CD8-positive, alpha-beta T cell (primary cell): ENCODE measurements at places on chromosomes 12 and 14.

DNA sequence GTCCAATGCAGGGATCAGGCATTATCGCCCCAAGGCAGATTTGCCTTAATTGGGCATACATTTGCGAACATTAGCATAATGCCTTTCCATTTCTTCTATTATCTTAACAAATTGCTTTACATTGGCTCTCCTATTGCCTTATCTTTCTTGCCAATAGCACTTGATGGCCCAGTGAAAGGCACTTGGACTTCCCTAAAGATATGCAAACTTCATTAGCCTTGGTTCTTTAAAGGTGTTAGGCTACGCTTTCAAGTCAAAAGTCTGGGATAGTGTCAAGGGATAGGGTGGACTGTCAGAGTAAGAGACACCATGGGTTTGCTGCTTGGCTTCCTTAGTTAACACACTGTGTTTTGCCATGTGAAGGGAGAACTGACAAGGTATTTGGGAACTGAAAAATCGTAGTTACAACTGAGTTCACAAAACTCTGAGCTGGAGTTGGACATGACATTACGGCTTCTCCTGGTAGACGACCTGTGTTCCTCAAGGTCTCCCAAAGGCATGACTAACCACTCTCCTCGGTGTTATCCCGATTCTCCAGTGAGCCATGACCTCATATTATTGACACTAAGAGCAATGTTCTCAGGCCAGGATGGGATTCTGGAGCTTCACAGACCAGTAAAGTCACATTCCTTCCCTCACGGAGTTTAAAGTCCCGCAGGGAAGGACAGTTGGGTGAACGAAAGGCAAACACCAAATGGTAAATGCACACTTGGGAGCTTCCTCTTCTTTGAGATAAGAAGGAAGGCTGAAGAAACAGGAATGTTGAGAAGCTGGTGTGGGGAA is 65.2 kb downstream of the TBC1D30 start:
- no peak for DNase-seq

DNA sequence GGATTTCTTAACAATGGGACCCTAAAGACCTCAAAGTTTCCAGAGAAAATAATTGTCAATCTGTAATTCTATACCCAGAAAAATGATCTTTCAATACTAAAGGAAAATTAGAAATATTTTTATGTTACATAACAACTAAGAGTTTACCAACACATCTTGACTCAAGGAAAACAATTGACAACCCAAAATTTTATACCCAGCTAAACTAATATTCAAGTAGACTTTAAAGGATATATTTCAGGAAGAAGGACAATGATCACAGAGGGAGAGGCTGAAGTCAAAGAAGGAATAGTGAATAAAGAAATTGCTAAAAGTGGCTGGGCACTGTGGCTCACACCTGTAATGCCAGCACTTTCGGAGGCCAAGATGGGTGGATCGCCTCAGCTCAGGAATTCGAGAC is 12.6 kb upstream of the PLD4 start:
- no peak for DNase-seq

DNA sequence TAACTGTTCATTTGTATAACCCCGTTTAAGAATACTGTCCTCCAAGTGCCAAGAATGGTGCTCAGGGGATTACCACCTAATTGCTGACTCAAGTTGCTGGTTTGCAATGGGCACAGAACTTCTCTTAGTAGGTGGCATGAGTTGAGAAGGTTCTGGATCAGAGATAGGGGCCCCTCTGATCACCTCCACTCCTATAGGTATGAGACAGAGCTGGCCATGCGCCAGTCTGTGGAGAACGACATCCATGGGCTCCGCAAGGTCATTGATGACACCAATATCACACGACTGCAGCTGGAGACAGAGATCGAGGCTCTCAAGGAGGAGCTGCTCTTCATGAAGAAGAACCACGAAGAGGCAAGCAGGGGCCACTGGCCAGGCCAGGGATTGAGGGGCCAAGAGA is 1.6 kb downstream of the KRT18 start:
- no peak for DNase-seq

- no peak for DNase-seq
Measured at GRCh38 chr12:14278294-14278953, 87.1 kb upstream of the ATF7IP start.

DNA sequence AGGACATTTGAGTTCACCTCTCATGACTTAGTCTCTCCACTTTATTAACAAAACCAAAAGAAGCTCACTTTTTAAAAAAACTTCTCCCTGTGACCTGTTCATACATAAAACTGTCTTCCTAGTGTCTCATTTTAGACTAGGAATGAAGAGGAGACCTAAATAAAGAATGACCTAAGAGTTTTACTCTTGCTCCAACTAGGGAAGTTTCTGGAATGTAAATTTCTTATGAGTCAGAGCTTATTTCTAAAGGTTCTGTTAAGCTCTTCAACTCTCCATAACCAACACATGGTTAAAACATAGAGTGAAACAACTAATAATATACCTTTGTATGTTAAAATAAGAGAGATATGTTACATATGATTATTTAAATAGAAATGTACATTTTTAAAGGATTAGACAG is 369.8 kb downstream of the EMP1 start:
- DNase-seq = no peak

- no peak for DNase-seq
Measured at GRCh38 chr12:116821291-116821690, 60.0 kb downstream of the HRK start.

DNA sequence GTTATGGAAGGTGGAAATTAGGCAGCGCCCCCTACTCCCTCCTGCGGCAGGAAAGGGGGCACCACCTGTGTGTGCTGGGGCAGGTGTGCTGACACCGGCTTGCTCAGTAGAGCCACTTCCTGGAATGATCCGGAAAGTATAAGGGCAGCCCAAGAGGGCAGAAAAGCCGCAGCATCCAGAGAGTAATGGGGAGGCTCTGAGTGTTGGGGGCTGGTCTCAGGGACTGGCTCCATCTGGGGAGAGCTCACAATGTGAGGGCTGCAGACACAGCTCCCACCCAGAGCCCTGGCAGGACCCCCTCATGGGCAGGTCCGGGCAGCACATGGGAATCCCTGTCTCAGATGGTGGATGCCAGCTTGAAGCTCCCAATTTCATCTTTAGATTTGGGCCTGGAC is 187.6 kb upstream of the C14orf180 start:
- no peak for DNase-seq

DNA sequence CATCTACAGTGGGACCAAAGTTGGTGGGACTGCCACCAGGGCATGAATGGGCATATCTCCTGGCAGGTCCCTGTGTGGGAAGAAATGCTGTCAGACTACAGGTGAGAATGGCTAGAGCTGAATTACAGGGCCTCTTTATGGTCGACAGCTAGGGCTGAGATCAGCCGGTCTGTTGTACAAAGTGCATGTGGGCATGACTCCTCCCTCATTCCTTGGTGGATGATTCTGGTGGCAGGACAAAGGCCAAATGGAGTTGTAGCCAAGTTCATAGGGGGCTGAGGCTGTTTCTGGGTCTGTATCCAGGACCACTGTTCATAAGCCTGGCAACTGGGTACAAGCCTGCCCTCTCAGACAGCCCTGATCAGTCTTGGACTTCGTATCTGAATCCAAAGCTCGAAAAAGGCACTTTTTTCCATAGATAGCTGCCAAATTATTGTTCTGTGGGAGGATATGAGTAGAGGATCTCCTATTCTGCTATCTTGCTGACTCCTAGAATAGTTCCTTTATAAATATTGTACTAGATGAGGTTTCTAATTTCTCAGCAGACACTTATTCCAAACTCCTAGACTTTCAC is 460.8 kb downstream of the TMEM117 start:
- DNase-seq = no peak
